ENCODE measurements at places on chromosomes 13 and 19. TPM values are rescaled to one million over a fixed set of nuclear protein-coding genes. Genes with fewer than 3 reads are reported as not detected.

Gene MYO16
- 0.05 TPM for total RNA-seq

Gene FCAR
- total RNA-seq = not detected

Gene CEACAM21
- not detected for total RNA-seq

Gene NCCRP1
- 1.9 TPM for total RNA-seq

Gene APC2
- total RNA-seq = 2.5 TPM

Gene MARCHF2
- 13.2 TPM for total RNA-seq

Gene LRRC25
- total RNA-seq = not detected

Gene SIX5
- total RNA-seq = 30.2 TPM

Gene NANOS3
- total RNA-seq = 3.1 TPM

Gene PRKCG
- total RNA-seq = 6.6 TPM

Gene C19orf85
- total RNA-seq = not detected

Gene TLE6
- 5.0 TPM for total RNA-seq

Gene GTF2F2
- 20.4 TPM for total RNA-seq

Gene CYP4F2
- total RNA-seq = not detected

Gene ARRDC2
- 26.8 TPM for total RNA-seq

Gene SMIM24
- 0.76 TPM for total RNA-seq

Gene MICOS13
- total RNA-seq = 47.2 TPM

Gene PTGER1
- not detected for total RNA-seq

Gene NRTN
- total RNA-seq = 0.68 TPM

Gene GRIK5
- 0.50 TPM for total RNA-seq

Gene SEMA6B
- 6.3 TPM for total RNA-seq

Gene GPC6
- 6.4 TPM for total RNA-seq

Gene PINLYP
- 0.34 TPM for total RNA-seq

Gene CDC16
- 43.4 TPM for total RNA-seq

Gene ZNF829
- total RNA-seq = 0.45 TPM

Gene NAPSA
- total RNA-seq = 0.58 TPM

Gene PRTN3
- total RNA-seq = 0.34 TPM

Gene ZNF66
- total RNA-seq = not detected

Gene KANK2
- 29.5 TPM for total RNA-seq

Gene NLRP7
- total RNA-seq = not detected

Gene ZNF700
- 0.33 TPM for total RNA-seq

Gene OLFM4
- not detected for total RNA-seq
